SW 1271 (cell line): ENCODE measurements at places on chromosomes 7 and 10.

DNA sequence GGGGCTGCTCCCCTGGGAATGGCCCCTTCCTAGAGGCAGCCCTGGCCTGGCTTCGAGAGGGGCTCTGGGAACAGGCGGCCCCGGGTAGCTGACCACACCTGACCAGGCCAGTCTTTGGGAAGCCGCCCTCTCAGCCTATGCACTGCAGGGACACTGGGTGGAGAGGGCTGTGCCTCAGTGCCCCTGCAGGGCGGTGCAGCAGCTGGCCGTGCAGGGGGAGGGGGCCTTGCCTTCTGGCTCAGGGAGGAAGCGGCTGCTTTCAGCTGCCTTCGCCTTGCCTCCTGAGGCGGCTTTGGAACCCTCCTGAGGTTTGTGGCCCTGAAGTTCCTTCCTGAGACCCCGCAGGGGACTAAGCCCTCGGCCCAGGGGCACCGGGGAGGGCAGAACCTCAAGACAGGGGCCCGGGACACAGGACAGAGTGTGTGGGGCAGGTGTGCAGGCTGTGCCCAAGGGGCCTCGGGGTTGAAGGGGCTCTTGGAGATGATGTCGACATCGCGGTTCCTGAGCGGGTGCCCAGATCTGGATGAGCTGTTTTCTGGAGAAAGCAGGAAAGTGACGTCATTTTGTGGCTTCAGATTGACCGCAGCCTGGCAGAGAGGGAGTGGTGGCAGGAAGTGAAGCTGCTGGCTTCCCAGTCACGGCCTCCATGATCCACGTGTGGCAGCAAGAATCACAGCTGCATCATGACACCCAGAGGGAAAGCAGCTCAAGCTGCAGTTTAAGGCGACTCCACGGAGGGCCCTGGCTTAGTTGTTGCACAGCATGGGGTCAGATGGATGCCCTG lies 17.7 kb downstream of the ADAM8 start:
- peak; percentile 84 for DNase-seq

GRCh38 chr10:34392641-34393170 lies 422.4 kb downstream of the PARD3 start:
- DNase-seq: no peak

- DNase-seq: no peak
These were observed 39.5 kb downstream of the CNNM1 start for GRCh38 chr10:99368646-99369045.

GRCh38 chr7:118839515-118839914 lies 615.0 kb downstream of the ANKRD7 start:
- DNase-seq: no peak

DNA sequence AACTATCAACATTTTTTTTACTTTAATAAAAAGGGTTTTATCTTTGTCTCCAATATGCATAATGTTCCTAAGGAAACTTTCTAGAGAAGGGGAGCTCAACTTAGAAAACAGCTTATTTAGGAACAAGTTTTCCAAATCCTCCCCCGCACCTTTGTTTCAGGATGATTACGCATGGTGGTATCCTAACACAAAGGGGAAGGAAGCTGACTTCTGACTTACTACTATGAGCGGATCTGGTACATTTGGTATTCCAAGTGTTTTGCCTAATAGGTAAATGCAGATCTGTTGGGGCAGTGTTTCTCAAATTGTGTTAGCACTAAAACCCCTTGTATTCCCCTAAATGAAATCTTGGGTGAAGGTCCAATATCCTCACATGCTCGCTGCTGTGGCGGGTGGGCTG lies 229.3 kb upstream of the KLF14 start:
- no peak for DNase-seq

DNA sequence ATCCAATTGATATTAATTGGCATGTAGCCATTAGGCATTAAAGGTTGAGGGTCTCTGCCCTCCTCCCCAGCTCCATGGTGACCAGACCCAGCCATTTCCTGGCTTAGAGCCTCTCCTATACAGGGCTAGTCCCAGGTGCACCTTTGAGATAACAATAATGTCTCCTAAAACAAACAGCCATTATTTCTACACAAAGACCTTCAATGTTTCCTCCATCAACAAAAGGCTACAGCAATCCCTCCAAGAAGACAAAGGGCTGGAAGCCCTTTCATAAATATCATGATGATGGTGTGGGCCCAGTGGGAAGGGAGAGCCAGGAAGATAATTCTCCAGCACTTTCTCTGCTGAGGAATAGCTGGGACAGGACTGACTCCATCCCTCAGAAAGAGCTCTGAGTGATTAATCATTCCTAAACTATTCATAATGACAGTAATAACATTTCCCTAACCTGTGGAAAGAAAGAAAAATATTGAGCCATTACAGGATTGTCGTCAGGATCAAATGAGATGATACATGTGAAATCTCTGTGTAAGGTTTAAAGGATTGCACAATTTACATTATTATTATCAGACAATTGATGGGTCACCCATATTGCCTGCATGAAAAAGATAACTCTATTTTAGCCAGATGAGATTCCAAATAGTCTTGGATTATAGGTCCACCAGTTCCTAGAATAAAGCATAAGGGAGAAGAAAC lies 10.2 kb downstream of the PKD2L1 start:
- DNase-seq: no peak

DNA sequence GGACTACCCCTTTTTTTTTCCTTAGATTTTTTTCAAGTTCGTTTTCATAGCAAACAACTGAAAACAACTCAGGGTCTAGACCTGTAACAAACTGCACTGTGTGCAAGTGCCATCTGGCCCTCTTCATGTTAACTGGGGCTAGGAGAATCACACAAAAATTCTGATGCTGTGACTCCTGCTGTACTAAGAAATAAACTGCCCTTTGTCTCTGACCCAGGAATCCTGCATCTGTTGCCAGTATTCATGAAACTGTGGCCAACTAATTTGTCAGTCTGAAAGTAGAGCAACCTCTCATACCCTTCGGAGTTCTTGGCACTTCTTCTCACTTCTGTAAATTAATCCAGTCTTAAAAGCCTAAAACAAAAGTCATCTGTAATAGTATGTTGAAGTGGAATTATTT lies 218.4 kb upstream of the PCDH15 start:
- no peak for DNase-seq

GRCh38 chr7:148500978-148501377 lies 89.6 kb upstream of the C7orf33 start:
- no peak for DNase-seq

DNA sequence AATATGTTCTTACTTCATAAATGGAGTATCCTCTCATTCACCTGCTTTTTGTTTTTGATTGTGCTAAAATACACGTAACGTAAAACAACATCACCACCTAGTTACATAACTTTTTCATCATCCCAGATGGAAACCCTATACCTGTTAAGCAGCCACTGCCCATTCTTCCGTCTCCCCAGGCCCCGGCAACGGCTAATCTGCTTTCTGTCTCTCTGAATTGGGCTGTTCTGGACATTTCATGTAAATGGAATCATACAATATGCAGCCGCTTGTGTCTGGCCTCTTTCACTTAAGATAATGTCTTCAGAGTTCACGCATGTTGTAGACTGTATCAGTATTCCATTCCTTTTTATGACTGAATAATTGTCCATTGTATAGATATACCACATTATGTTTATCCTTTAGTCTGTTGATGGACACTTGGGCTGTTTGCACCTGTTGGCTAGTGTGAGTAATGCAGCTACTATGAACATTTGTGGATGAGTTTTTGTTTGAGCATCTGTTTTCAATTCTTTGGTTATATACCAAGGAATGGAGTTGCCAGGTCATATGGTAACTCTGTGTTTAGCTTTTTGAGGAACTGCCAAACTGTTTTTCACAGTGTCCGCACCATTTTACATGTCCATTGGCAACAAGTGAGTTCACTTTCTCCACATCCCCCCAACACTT lies 14.1 kb upstream of the SUN1 start:
- DNase-seq: peak; percentile 83

GRCh38 chr10:69716711-69717560 lies 84.8 kb upstream of the COL13A1 start:
- peak; percentile 25 for DNase-seq

DNA sequence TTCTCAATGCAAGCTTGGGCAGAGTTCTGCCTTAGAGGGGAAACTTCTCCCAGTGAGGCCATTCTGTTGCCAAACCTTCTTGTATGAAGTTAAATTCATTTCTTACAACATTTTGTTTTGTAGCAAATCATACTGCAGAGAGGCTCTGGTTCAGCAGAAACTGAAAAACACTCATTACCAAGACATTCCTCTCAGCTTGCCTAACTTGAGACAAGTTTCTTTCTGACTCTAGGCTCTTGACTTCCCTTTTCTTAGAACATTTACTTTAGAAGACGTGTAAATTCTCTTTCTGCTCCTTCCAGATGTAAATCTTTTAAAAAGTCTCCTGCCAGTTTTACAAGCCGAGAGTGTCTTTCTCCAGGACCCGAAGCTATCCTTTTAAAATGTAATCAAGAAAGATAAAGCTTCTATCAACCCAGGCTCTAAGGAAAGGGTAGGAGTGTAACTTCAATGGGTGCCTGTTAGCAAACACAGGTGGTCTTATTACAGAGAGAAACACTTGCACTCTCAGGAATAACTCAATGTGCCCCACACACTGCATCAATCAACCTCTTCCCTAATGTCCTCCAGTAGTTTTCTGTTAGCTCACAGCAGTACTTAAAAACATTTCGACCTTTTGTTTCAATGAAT lies 80.5 kb upstream of the TAS2R16 start:
- no peak for DNase-seq

DNA sequence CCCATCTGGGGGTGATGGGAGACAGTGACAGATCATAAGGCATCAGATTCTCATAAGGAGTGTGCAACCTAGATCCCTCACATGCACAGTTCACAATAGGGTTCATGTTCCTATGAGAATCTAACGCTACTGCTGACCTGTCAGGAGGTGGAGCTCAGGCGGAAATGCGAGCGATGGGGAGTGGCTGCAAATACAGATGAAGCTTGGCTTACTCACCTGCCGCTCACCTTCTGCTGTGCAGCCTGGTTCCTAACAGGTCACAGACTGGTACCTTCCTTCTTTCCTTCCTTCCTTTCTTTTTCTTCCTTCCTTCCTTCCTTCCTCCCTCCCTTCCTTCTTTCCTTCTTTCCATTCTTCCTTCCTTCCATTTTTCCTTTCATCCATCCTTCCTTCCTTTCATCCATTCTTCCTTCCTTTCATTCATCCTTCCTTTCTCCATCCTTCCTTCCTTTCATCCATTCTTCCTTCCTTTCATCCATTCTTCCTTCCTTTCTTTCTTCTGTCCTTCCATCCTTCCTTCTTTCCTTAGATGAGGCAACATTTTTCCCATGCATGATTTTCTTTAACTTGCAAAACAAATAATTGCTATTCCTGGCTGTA lies 370.0 kb upstream of the AUTS2 start:
- no peak for DNase-seq

- peak; percentile 82 for DNase-seq
These were observed 81.1 kb downstream of the ZMIZ1 start for GRCh38 chr10:79149662-79150443.

- peak; percentile 48 for DNase-seq
These were observed at the start of gene IL15RA for GRCh38 chr10:5977471-5978229. TSS of gene IL15RA (minus strand) at chr10:5977543. CDS start at chr10:5977492, 51 bp downstream.

DNA sequence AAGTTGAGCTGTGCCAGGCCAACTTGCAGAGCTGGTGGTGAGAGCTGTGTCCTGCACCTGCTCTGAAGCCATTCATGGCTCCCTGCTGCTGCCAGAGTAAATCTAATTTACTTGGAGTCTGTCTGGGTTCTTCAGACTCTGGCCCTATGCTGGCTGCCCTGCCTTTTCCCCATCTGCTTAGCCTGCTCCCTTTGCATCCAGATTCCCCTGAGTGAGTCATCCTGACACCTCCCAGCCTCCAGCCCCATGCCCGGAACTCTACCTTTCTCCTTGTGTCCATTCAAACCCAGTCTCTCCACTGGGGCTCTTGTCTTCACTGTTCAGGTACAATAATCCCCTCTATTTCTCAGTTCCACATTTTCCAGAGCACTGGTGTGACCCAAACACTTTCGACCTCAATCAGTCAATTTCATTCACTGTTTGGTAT lies 434.4 kb upstream of the ZMIZ1 start:
- no peak for DNase-seq

GRCh38 chr10:43399320-43400310 lies 9.4 kb downstream of the HNRNPF start:
- DNase-seq: no peak

DNA sequence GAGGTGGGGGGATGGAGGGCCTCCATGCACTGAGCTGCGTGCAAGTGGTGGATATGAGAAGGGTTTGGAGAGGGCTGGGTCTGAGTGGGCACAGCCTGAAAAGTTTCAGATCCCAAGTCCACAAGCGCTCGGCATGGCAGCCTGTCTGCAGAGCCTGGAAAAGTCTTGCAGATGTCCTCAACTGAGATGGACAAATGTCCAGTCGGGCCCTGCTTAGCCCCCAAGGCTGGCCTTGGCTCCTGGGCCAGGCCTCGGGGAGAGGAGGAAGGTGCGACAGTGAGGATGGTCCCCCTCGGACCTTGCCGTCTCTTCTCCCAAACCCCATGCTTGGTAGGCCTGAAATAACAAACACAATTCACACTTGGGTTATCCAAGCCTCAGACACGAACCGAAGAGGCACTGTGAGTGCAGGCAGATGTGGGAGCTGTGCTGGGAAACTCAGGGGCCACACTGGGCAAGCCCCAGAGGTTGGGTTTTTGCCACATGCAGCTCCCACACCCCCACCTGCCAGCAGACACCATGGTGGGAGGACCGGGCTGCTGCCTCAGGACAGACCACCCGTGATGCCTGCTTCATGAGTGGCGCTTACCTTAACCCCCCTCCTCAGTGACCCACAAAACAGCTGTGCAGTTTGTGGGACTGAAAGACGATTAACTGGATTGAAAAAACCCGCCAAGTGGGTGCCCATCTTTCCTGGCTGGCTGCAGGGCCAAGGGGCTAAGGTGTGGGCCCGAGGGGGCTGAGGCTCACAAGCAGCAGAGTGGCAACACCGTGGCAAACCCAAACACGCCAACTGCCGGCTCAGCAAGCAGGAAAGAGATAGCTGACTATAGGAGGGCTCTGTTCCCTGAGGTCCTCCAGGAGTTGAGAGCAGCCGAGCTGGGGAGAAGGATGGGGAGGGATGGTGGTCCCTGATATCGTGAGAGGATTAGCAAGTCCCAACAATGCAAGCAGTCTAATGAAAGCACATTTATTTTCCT lies 156.8 kb downstream of the RNF216 start:
- DNase-seq: no peak

- DNase-seq: no peak
These were observed 144.7 kb upstream of the ZNF716 start for GRCh38 chr7:57305192-57305748.

GRCh38 chr10:2475711-2476217 lies 591.6 kb upstream of the PFKP start:
- no peak for DNase-seq

DNA sequence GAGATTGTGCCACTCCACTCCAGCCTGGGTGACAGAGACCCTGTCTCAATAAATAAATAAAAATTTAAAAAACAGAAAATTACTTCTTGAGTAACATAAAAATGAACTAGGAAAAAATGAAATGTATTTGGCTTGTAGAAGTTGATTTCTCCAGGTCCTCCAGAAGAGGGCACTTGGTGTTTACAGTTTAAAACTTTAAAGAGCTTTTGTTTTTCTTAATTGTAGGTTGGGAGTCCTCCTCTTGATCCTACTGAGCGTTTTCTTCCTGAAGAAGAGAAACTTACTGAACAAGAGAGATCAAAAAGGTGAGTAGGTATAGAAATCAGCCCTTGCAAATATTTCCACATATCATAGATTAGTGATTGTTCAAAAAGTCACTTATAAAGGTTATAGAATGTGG lies 16.2 kb downstream of the KIFBP start:
- DNase-seq: no peak
